ENCODE measurements at places on chromosomes 2 and 18.

GRCh38 chr2:128439031-128439790 lies 120.5 kb upstream of the HS6ST1 start:
- DNase-seq, result no peak

- peak; percentile 24 for DNase-seq
These were observed 570 bp downstream of the SCRN3 start for GRCh38 chr2:174395969-174396630.

DNA sequence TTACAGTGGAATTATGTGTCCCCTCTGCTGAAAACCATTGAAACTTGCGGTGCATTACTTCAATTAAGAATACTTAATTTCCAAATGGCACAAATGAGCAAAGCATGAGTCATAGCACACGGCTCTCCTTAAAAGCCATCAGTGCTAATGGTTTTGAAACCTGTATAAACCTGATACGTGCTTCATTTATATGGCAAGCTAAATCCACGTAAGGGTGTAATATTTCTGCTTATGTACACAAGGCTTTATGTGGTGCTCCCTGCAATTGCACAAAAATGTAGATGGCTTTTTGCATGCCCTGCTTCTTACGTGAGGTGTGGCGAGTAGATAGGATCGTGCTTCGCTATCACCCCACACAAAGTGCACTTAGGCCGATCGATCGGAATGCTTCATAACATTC lies 840.9 kb downstream of the GALR1 start:
- DNase-seq, result no peak

GRCh38 chr18:3985664-3986063 lies 469.4 kb downstream of the DLGAP1 start:
- DNase-seq, result peak; percentile 96

DNA sequence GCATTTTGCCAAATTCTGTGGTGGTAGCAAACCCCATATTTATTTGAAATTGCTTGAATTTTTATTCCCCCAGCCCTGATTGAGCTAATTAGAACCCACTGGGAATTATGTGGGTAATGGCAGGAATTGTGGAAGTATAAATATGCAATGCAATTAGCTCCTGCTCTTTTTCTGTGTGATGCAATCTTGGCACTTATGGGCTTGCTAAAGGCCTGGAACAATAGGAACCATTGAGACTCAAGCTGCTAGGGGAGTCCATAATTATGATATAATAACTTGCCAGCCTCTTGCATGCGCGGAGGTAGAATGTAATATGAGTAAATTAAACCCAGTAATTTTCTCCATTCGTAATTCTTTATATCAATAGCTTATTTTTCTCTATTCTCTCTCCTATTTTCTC lies 267.6 kb upstream of the THSD7B start:
- no peak for DNase-seq

DNA sequence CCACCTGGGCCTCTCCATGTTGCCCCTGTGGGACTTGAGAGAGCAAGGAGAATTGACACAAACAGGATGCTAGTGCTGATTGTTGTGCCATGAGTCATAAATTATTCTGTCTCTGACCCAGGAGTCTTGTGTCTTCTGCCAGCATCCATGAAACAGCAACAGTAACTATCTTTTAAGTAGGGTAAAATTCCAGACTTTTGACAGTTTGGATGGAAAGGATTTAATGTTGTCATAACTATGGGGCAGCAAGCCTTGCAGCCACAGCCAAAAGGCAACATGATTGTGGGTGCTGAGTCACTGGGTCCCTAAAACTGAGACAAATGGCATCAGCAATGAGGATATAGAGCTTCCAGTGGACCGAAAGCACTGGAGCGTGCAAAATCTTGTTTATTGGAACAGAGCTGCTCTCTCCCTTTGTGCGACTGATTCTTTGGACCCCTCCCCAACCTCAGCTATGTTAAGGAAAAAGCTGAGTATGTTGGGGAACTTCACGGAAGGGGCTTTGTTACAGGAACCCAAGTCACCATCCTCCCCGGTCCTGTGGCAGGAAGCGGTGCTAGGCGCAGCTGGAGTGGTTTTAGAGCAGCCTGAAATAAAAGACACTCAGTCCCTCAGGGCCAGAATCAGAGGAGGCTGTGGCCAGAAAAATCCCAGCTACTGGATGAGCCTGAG lies 9.6 kb upstream of the ITPRIPL1 start:
- peak; percentile 94 for DNase-seq

GRCh38 chr2:226788881-226789490 lies 10.6 kb downstream of the IRS1 start:
- peak; percentile 34 for DNase-seq

- no peak for DNase-seq
These were observed 44.4 kb downstream of the RPIA start for GRCh38 chr2:88735853-88736252.

DNA sequence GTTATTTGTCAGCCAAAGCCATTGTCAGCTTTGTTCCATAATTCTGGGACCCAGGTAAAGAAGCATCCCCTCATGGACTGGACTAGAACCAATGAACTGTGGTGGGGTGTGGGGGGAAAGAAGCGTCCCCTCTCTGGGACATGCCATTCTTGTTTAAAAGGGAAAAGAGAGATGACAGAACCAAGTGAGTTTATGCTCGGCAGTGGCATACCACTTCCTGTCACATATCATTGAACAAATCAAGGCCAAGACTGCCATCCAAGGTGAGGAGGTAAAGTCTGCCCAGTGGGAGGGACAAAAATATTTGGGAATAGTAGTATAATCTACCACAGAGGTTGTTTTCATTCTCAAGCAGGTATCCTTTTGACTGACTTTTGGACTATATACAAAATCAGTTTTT lies 4.7 kb upstream of the GLS start:
- DNase-seq, result no peak

All from EH (cell line).